Stimulated activated CD8-positive, alpha-beta memory T cell treated with anti-CD3 and anti-CD28 coated beads, Interleukin-7, amount 100 ng/mL, for 1 hour (primary cell): ENCODE measurements at places on chromosomes 12 and 14.

- DNase-seq, result no peak
These were observed 3.6 kb upstream of the HSPB8 start for GRCh38 chr12:119175081-119175480.

DNA sequence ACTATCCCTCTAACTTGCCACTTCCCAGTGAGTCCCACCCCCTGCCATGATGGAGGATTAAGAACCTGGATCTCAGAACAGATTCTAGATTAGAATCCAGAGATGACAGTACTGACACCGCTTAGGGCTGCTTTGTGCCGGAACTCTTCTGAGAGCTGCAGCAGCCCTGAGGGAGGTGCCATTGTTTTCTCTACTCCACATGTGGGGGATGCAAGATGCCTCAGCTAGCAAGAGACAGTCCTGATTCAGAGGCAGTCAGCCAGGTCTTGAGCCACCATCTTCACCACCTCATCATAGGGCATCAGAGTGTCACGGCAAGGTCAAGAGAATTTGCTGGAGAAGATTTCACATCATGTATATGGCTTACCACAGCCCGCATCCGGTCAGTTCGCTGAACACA is 3.4 kb upstream of the PGAM5 start:
- DNase-seq, result no peak

GRCh38 chr12:128661226-128661569 is 162.6 kb downstream of the SLC15A4 start:
- no peak for DNase-seq

DNA sequence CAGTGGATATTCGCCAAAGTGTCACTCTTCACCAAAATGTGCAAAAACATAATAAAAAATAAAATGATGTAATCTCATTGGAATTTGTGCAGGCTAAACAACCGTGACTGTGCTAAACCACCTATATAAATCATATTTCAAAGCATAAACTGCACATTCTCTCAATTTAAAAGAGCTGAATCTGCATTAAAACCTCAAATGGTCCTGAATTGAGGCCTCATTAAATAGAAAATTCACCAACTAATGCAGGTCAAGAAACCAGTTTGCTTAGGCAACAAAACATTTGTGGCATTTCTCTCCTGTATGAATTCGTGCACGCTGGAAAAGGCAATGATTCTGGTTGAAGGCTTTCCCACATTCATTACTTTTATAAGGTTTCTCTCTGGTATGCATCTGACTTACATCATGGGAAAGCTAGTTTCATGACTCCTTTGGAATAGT is 80.1 kb upstream of the IFNG-AS1 start:
- DNase-seq, result no peak

DNA sequence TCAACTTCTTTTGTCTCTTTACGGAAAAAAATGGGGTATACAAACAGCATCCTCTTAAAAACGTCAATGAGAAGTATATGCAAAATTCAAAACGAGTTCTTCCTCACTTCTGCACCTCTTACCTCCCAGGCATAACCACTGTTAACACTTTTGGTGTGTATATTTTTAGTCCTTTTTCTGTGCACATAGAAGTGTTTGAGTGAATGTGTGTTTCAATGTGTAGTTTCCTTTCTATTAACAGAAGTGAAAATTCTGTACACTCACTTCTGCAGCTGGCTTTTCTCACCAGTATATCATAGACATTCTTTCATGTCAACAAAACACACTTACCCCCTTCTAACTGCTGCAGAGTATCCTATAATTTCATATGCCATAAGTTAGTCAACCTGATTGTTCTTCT is 5.4 kb downstream of the UBR7 start:
- DNase-seq, result no peak

DNA sequence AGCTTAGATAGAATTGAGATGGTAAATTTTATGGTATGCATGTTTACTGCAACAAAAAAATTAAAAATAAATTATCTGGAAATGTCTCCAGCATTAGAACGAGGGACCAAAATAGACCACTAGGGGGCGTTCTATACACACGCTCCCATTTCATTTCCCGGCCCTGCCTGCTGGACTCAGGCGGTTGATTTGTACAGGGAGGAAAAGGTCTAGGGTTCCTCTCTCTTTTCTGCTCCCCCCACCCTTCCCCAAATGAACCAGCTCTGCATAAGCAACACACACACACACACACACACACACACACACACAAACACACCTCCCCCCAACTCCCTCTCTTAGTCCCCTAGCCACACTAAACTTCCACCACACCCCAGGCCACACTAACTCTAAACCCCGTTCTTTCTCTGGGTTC is 7.8 kb upstream of the DTX1 start:
- DNase-seq, result peak; percentile 20

DNA sequence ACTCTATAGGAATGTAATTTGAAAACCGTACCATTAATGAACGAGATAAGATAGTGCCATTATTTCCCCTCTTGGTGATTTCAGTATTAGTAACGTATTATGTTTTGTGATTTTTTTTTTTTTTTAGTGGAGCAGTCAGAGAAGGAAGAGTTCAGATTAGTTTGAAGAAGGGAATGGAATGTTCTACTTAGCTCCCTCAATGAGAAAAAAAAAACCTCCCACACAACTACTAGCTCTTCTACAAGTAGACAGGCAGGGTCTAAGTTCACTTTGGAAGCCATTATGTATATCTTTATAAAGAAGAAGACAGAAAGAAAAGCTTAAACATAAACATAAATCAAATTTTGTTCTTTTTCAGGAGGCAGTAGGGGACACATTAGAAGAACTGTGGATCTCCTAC is 27.3 kb downstream of the PNMA1 start:
- DNase-seq, result no peak

- DNase-seq, result no peak
These were observed 32.4 kb downstream of the CLMN start for GRCh38 chr14:95287176-95287754.
